Fibroblast of skin of back (primary cell): ENCODE measurements at places on chromosomes 6 and 20.

DNA sequence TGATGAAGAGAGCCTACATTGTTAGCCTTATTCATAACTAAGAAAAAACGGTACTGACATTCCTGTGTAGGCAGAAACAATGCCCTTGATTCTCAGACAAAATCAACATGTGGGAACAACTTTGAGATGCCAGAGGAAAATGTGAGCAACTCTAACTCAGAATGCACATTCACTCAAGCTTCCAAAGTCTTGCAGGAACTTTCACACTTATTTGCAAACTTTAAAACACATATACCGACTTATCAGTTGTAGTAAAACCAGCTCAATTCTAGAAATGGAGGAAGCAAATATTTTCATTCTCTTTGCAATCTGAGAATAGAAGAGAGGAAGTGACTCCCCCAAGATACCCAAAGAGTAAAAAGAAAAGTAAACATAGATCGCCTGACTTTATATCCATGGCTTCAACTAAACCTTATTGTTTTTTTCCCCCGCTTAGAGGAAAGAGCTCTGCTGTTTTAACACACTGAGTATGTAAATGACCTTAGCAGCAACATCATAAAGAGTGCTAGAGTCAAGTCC, 117.6 kb downstream of the EPB41L2 start:
- DNase-seq = peak; percentile 62

- no peak for DNase-seq
Measured at GRCh38 chr20:37290158-37290810, 829 bp downstream of the MANBAL start.

DNA sequence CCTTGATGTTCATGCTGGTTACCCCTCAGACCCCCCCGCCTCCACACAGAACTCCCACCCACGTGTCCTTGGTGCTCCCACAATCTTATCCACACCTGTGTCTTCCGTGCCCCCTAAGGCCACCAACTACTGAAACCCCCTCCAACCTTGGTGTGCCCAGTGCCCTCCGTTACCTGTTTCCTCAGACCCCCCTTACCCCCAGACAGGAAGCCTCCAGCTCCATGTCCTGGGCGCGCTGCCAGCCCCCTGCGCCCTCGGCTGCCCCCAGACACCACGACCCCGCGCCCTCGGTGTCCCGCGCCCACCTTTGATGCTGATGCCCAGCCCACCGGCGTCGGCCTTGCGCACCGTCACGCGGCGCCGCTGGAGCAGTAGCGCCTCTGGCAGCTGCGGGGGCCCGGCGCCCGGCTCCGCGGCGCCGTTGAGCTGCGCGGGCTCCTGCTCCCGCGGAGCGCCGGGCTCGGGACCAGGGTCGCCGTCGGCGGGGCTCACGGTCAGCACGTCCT, 504 bp downstream of the SNTA1 start:
- DNase-seq = no peak

GRCh38 chr6:150025201-150025917, at the start of gene RAET1L:
TSS of gene RAET1L (minus strand) at chr6:150025532. CDS start at chr6:150025471, 61 bp downstream.
- peak; percentile 69 for DNase-seq

GRCh38 chr6:51167468-51167867, 348.8 kb downstream of the TFAP2B start:
- DNase-seq = no peak

DNA sequence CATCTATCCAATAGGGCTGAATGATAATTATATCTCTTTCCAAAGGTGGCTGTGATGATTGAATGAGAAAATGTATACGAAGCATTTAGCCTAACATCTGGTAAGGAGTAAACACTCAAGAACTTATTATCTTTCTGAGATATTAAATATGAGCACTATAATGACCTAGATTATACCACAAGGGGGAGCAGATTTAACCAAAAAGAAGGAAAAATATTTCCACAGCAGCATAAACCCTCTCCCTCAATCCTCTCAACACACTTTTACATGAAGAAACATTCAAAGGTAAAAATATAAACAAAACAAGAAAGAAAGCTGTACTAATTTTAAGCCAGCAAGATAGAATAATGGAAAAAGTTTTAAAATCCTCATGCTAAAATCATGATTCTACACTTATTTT, 68.4 kb downstream of the SHPRH start:
- no peak for DNase-seq

- DNase-seq = no peak
Measured at GRCh38 chr6:36566418-36566905, 19.2 kb upstream of the STK38 start.

GRCh38 chr6:161115468-161115867, 123.9 kb downstream of the MAP3K4 start:
- no peak for DNase-seq

- DNase-seq = peak; percentile 25
Measured at GRCh38 chr6:116218172-116218633, 35.7 kb downstream of the TSPYL4 start.

DNA sequence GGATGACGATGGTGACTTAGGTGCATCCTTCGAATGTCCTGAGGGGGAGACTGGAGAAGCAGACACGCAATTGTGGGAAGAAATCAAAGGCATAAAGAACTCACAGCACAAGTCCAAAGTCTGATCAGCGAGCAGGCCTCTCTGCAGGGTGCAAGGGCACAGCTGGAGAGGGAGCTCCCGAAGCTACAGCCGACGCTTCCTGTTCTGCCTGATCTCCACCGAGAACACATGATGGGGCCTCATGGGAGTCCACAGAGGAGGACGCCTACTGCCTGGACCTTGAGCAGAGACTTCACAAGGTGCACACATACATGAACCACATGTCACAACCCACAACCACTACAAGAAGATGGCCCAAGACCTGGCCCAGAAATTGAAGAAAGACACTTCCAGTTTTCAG, 51.4 kb downstream of the RIN2 start:
- DNase-seq = no peak
